Stimulated activated CD4-positive, alpha-beta T cell treated with anti-CD3 and anti-CD28 coated beads, Interleukin-15, amount 100 ng/mL, for 48 hours (primary cell): ENCODE measurements at places on chromosomes 4 and X.

DNA sequence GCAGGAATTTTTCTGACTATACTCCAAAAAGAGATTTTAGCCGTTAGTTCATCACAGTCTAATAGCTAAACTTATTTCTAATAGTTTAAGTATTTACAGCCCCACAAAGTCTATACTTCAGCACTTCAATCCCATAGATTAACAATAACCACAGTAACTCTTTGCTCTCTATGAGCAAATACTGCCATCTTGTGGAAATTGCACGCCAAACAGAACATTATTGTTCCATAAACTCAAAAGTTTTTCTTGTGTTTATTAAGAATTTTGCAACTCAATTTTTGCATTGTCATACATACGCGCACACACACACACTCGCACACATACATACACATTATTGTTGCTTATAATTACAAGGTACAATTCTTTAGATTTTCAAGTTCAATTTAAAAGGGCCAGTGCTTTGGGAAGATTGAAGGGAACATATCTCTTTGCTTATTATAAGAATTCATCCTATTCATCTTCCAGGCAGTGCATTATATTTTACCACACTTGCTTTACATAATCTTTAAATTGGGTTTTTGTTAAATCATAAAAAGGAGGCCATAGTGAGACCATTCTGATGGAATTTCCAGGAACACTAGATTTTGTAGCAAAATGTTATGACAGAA lies 63.8 kb upstream of the ATOH1 start:
- no peak for DNase-seq

DNA sequence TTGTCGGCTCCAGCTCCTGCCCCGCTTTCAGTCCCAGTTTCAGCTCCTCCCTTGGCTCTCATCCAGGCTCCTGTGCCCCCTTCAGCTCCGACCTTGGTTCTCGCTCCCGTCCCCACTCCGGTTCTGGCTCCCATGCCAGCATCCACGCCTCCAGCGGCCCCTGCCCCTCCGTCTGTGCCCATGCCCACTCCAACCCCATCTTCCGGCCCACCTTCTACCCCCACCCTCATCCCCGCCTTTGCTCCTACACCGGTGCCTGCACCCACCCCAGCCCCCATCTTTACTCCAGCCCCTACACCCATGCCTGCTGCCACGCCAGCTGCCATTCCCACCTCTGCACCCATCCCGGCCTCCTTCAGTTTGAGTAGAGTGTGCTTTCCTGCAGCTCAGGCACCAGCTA lies 31.2 kb downstream of the BCORL1 start:
- no peak for DNase-seq

DNA sequence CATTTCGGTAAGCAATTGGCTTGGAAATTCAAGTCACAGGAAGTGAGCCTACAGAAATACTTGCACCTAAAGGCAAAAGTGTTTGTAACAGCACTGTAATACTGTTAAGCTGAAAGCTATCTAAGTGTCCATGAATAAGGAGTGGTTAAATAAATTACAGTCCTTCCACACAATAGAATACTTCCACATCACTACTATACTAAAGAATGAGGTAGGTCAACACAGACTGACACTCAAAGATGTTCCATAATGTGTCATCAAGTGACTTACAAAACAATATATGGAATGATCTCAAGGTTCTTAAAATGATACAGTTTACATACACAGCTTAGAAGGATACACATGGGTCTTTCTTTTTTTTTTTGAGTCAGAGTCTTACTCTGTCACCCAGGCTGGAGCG lies 27.0 kb downstream of the SLC10A6 start:
- DNase-seq = no peak

DNA sequence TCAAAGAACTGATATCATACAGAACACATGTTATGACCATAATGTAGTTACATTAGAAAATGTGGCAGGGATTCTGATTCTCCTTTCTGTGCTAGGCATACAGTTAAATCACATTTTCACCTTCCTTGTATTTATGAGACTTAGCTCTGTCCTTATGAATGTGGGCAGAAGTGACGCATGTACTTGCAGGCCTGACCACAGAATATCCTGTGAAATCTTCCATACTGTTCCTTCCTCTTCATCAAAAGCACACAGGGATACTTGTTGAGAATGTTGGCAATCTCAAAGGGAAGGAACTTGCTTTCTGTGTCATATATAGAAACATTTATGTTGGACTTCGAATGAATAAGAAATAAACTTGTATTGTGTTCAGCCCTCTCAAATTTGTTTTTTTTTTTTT lies 17.2 kb upstream of the MYOZ2 start:
- DNase-seq = no peak

- no peak for DNase-seq
Measured at GRCh38 chr4:76205476-76205875, 8.1 kb downstream of the SCARB2 start.

DNA sequence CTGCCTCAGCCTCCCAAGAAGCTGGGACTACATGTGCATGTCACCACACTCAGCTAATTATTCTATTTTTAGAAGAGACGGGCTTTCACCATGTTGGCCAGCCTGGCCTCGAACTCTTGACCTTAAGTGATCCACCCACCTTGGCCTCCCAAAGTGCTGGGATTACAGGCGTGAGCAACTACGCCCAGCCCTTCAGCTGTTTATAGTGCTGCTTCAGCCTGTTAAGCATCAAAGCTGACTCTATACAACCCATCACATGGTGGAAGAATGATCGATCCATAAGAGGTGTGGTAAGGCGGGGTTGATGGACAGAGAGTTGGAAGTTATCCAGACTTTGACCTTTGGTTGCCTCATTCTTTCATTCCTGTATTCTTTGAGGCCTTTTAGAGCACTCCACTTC lies 56.2 kb upstream of the RAPGEF2 start:
- no peak for DNase-seq

GRCh38 chrX:20237864-20238263 lies 28.8 kb downstream of the RPS6KA3 start:
- DNase-seq = no peak

DNA sequence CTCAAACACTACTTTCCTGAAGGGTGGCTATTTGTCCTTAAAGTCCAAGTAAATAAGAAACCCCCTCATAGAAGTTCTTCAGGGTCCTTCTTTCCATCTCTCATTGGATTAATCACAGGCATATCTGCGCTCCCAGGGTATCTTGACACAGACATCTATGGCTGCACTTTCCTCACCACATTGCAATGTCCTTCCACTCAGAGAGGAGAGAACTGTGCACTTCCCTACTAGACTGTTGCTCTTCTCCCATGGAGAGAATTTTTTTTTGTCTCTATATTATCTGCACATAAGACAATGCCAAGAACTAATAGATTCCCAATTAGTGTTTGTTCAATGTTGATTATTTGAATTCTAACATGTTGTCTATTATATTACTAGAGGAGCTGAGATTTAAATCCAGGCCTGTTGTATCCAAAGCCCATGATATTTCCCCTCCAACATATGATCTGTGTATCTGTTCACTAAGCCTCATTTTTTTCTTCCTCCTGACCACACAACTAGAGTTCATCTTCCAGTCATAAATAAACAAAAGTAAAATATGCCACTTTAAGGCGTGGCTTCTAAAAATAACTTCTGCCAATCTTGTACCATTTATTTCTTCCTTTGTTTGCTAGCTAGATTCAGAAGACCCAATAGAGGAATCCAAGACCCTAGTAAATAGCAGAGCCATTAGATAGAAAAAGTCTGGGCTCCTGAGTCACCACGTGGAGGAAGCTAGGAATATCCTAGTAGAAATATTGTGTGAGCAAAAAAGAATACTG lies 61.5 kb upstream of the FAM241A start:
- DNase-seq = no peak

DNA sequence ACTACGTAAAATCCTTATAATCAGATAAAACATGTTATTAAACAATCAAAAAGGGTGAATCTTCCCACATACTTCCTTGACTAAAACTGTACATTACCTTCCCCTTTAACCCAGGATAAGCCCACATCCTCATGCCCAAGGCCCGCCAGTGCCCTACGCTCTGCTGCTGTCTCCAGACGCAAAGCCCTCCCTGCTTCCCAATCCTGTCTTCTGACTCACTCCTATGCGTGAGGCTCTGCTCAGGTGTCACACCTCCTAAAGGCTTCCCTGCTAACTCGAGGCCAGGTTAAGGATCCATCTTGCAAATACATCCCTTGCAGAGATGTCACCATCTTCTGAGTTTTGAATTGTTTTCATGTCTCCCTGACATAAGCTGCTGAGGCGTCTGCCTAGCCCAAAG lies 61.6 kb downstream of the STX18 start:
- DNase-seq = no peak

DNA sequence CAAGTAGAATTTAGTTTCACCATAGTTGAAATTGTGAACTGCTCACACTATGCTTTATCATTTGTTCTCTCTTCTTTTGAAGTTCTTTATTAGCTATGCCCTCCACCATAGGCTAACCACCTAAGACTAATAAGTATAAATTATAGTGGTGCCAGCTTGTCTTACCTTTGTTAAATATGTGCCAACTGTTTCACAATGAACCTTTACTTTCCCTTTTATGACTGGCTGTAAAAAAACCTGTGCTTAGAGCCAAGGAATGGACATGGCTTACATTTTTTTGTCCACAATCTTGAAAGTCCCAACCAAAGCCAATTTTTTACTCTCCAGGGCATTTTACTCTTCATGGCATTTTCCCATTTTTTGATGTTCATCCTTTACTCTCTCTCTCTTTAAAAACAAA lies 123.5 kb upstream of the LEF1 start:
- no peak for DNase-seq

GRCh38 chr4:110347805-110348204 lies 128.2 kb upstream of the ENPEP start:
- DNase-seq = no peak

- no peak for DNase-seq
Measured at GRCh38 chrX:70422851-70423341, at the start of gene GDPD2. TSS of gene GDPD2 (plus strand) at chrX:70423314. CDS start at chrX:70424985, 1,671 bp downstream.

DNA sequence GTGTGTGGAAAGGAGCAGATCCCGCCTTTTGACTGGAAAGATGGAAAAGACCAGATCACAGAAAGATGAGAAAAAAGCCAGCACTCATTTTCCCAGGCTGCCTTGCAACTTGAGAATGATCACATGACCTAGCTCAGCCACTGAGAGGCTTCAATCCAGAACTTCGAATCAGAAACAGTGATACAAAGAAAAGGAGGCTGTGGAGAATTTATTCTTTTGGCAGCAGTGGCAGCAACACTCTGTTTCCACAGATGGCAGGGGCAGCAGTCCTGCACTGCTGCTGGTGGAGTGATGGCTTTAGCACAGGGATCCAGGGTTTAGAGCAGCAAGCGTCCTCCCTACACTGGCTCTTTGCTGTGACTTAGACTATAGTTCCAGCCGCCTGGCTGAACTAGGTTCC lies 77.8 kb upstream of the SH3RF1 start:
- DNase-seq = no peak

GRCh38 chr4:69524706-69525105 lies 29.0 kb upstream of the UGT2B4 start:
- DNase-seq = no peak

GRCh38 chr4:182286035-182286434 lies 42.8 kb downstream of the TENM3 start:
- no peak for DNase-seq

- no peak for DNase-seq
Measured at GRCh38 chr4:24800325-24800895, 5.0 kb downstream of the SOD3 start.

- DNase-seq = no peak
Measured at GRCh38 chr4:111399623-111400022, 745.6 kb upstream of the FAM241A start.

DNA sequence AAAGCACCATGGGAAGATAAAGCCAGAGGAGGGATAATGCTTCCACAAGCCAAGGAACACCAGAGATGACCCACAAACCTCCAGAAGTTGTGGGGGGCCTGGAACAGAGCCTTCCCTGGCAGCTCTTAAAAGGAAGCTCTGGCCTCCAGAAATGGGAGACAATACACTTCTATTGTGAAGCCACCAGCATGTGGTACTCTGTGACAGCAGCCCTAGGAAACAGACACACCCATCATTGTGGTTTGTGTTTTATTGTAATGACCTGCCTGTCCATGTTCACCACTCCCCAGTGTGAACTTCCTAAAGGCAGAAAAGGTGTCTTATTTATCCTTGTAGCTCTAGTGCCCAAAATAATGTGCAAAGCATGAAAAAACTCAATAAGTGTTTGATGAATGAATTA lies 264.1 kb upstream of the GATB start:
- DNase-seq = no peak

DNA sequence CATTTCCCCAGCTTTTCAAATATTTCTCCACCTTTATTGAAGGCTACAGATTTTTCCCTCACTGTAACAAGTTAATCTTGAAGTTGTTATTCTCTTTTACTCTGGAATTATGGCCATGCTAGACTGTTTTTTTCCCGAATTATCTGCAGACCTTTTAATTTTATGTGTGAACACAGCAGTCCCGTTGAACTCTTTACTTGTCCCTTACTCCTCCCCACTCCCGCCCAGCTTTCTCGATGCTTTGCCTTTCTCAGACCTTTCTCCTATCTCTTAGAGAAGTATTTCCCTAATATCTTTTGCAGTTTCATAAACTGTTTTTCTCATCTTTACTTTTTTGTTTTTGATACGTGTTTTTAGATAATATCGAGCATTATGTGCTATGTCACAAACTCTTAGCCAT lies 776 bp downstream of the CEP44 start:
- no peak for DNase-seq

- no peak for DNase-seq
Measured at GRCh38 chr4:113290666-113291065, 241.2 kb downstream of the ANK2 start.

GRCh38 chr4:2266181-2266580 lies 4.3 kb upstream of the MXD4 start:
- DNase-seq = no peak

DNA sequence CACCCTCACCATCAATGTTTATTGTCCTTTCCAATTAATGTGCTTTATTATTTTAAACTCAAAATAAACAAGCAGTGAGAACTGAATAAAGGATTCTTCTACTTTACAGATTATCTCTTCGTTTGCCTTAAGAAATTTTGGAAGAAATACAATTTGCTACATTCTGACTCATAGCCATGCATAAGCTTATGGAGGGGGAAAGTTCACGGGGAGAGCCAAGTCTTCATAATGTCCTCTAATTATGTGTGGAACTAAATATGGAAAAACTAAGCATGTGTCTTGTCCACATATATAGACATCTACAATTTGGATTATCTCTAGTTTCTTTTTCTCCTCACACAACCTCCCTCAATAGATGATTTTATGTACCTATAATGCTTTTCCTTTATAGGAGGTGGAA lies 17.5 kb downstream of the CXCL13 start:
- DNase-seq = no peak

DNA sequence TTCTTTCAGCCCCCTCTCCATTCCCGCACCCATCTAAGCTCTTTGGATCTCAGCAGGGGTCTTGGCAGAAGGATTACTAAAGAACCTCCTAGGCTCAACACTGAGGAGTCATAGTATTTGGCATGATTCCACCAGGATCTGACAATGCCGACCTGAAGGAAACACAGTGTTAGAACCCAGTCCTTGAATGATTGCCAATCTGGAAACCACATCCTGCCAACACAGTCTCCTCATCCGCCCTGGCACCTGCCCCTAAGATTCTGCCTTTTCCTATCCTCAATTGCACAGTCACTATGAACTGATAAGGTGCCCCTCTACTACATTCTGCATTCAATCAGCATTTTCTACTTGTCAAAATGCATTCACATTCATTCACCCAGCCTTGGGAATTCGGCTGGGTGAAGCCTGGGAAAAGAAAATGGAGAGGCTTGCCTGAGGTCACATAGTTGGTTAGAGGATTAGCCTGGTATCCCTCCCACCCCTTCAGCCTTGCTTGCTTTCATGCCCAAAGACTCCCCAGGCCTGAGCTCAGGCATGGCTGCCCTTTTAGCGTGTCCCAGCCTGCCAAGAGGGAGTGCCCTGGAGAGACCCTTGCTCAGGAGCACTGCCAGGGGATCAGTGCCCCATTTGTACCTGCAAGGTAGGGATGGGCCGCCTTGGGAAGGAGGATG lies 2.2 kb upstream of the CLDN2 start:
- no peak for DNase-seq
